Caki2 (cell line): ENCODE measurements at places on chromosomes 11 and 22. TPM values are rescaled to one million over a fixed set of nuclear protein-coding genes. Genes with fewer than 3 reads are reported as not detected.
A peak's percentile ranks its signal among the peaks of the same experiment; 100 is the strongest.

Gene PTGDR2
- not detected in 2 replicates for total RNA-seq

Gene KRTAP5-7
- total RNA-seq = not detected in 2 replicates

Gene RAG2
- total RNA-seq = not detected in 2 replicates

Gene SLN
- total RNA-seq = not detected in 2 replicates

GRCh38 chr11:121503051-121503450 lies 50.3 kb upstream of the SORL1-AS1 start:
- DNase-seq = no peak

DNA sequence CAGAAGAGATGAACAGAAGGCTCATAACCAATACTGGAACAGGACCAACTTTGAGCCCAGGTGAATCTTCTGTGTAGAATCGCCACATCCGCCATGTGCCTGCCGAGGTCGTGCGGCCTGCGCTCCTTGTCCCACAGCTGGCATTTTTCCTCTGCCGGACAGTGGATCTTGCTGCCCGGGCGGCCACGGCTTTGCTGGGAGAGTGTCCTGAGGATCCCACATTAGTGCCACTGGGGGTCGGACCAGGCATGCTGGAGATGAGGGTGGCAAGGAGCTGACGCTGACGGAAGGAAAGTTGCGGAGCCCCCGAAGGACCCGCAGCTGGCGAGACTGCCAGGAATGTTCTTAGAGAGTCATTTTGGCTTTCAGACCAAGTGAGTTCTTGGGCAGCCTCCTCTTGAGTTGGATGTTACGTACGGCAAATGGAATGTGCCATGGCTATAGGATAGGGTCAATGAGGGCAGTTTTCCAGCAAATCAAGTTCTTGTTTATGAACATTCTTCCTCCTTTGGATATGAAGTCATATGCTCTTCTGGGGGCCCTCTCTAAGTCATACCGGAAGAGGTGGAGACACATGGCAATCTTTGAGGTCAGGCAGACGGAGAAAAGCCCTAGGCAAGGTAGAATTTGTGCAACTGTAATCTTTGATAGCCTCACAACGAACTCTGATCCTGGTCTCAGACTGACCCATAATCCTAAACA lies 57.4 kb upstream of the NUP160 start:
- no peak for DNase-seq

DNA sequence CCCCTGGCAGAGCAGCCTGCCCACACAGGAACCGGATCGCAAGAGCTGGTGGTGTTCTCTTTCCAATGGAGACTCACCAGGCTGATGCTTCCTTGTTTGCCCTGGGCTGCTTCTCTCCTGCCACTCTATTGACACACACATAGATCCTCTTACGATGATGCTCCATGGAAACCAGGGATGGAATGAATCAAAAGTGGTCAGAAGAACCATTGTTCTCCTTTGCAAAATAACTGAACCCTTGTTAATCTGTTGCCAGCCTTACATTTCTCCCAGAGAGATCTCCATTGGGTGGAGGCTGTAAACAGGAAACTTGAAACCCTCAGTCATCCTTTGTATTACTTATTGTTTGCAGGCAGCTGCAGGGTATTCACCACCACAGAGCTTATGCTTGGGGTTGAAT lies 24.6 kb upstream of the LDLRAD3 start:
- DNase-seq = no peak

GRCh38 chr11:17596711-17597110 lies 49.7 kb downstream of the OTOG start:
- DNase-seq = no peak

DNA sequence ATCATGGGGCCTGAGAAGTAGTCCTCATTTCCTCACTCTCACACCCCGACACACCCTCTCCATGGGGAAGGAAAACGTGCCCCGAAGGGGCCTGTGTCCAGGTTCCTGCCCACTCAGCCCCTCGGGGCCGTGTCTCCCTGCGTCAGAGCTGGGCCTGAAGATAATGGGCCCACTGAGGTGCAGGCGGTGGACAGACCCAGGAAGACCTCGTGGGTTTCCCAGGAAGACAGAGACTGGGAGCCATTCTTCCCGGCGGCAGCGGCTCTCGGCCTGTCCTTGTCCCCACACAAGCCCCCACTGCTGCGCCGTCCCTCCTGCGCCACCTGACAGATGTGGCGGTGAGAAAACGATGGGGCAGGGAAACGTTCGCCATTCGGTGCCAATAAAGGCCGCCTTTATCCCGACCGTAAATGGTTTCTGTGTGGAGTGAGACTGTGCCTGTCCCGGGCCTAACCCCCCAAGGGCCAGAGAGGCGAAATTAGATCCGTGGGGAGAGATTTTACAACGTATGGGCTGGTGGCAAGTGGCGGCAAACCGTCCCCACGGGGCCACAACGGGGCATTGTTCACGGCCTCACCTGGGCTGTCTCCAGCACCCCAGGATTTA lies 89.0 kb downstream of the CDKN1C start:
- DNase-seq = no peak

DNA sequence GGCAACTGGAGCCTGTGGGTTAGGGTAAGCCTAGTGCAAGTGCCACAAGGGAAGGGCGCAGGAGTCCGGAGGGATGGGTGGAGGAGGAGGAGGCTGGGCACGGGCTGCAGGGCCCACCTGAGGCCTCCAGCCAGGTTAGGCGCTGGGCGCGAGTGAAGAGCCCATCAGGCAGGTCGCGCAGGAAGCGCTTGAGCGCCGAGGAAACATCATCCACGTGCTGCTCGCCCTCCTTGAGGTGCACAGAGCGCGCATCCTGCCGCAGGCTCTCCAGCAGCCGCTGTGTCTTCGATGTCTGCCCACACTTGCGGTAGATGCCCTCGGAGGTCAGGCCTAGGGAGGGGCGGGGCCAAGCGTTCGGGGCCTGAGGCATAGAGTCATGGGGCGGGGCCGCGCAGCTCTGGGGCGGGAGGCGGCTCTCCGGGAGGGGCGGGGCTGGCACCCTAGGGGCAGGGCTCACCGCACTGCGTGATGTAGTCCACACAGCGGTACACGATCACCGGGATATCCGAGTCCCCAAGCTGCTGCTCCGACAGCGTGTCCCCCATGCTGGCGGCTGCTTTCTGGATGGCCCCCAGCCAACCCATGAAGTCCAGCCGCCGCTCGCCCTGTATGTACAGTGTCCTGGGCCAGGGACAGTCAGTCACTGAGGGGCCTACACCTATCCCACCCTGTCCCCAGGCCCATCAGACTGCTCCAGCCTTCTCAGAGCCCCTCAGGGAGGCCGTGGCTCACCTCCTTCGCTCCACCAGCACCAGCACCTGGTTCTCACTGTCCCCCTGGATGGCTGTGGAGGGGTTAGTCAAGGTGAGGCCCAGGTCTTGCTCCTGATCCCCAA lies 22.9 kb upstream of the PDE2A start:
- no peak for DNase-seq

GRCh38 chr22:41780746-41781505 lies 19.6 kb upstream of the CCDC134 start:
- no peak for DNase-seq

DNA sequence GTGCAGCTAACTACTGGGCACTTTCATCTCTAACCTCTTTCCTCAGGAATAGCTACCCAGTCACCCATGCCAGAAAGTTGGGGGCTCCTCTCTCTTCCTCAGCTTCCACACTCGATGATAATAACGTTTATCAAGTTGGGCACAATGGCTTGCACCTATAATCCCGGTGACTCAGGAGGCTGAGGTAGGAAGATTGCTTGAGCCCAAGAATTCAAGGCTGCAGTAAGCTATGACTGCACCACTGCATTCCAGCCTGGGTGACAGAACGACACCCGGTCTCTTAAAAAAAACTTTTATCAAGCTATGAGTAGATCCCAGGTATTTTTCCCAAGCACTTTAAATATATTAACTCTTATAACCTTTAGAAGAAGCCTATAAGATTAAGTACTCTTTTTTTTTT lies 2.0 kb downstream of the SF3A1 start:
- no peak for DNase-seq

DNA sequence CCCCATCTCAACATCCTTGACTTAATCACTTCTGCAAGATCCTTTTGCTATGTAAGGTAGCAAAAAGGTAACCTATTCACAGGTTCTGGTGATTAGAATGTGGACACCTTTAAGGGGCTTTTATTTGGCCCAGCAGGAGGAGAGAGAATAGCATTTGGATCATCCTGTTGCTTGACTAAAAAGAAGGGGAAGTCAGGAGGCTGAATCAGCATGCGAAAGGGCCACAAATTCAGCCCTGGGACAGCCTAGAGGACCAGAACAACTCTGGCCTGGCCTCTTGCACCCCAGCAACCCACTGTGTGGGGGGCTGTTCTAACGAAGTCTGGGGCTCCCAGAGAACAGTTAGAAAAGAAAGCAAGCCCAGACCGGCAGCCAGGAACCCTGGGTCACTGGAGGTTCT lies 3.2 kb upstream of the HMOX1 start:
- DNase-seq = no peak

GRCh38 chr11:134740590-134741261 lies 328.7 kb upstream of the B3GAT1 start:
- DNase-seq = no peak

DNA sequence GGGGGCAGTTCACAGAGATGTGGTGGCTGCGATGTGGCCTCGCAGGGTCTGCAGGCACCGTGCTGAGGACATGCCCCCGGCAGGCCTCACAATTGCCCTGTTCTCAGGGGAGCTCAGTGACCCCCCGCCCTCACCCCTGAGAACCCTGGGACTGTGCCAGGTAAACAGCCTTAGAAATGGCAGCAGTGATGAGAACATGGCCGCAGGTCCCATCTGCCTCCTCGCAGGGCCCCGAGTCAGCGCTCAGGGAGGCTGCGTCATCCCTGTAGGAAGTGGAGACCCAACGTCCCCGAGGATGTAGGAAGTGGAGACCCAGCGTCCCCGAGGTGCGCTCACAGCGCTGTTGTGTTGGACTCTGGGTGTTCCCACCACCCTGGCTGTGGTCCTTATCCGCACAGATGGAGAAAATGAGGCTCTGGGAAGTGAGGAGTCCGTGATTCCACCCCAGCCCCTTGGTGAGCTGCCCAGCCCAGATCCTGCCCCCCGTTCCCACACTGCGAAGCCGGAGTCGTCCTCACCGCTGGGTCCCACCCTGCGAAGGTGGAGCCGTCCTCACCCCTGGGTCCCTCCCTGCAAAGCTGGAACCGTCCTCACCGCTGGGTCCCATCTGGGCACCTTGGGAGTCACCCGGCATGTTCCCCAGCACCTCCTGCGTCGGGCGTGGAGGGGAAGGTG lies 1086.8 kb downstream of the BRD1 start:
- no peak for DNase-seq

DNA sequence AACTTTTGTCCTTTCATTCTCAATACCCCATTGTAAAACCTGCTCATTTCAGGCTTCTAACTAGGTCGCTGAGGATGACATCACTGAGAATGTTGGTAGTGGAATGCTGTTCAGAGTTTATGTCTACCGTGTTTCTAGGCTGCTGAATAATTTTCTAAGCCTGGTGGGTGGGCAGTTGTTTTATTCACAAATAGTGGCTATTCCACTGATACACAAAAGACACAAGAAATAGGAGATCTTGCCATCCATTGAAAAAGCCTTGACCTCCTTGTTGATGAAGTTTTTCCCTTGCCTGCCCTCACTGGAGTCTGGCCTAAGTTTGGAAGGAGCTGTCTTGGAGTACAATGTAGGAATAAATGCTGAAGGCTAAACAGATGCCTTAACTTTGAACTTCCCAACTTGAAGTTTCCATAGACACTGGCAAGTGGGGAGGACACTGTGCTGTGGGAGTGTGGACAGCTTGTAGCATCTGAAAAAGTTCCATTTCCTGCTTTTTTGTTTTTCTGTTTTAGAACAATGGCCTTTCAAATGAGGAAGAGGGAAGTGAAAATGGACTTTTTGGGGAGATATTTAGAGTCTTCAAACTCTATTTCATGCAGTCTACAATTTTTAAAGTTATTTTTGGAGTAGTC lies 59.2 kb downstream of the TRIM44 start:
- no peak for DNase-seq

GRCh38 chr22:37533995-37534394 lies 14.8 kb upstream of the CARD10 start:
- DNase-seq = peak; percentile 79

DNA sequence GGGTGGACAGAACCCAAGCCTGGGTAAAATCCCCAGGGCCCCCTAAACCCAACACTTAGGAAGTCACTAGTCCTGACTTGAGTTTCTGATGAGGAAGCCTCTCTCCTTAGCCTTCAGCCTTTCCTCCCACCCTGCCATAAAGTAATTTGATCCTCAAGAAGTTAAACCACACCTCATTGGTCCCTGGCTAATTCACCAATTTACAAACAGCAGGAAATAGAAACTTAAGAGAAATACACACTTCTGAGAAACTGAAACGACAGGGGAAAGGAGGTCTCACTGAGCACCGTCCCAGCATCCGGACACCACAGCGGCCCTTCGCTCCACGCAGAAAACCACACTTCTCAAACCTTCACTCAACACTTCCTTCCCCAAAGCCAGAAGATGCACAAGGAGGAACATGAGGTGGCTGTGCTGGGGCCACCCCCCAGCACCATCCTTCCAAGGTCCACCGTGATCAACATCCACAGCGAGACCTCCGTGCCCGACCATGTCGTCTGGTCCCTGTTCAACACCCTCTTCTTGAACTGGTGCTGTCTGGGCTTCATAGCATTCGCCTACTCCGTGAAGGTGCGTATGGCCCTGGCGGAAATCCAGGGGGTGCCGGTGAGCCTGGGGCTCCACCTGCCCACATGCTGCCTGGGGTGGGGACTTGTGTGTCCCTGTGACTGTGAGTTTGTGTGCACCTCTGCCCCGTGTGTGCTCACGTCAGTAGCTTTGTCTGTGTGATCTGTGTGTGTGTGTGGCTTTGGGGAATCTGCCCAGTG lies at the start of gene IFITM1:
TSS of gene IFITM1 (plus strand) at position 254 of the 767 bp plus-strand sequence. CDS start at position 385, 131 bp downstream.
- DNase-seq = peak; percentile 42
